ENCODE measurements at places on chromosomes 1 and 21.

DNA sequence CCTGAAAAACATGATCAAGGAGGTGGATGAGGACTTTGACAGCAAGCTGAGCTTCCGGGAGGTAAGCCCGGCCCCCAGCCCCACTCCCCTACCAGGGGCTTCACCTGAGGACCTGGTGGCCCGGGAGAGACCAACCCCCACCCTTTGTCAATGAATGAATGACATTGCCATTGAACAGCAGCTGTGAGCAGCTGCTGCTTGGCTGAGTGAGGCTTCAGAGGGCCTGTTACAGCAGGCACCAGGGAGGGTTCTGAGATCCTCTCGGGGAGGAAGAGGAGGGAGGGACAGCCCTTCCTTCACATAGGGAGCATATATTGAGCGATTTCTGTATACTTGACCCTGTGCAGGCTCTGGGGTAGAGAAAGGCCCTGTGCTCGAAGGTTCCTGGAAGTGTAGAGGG is 12.3 kb upstream of the CTRC start:
- DNase-seq = no peak

DNA sequence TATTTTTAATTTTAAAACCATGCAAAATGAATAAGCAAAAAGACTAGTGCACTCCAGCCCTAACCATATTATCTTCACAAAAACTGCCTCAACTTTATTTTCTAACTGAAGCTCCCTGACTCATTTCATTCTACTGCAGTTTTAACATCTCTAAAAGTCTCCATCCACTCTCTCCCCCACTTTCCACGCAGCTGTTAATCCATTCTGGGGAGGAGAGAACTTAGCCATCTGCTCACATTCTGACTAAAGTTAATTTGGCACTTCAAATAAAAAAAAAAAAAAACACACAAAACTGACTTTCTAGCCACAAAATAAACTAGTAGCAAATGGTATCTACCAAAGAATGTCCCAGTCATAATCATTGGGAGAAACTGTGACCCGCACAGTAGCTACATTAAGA is 5.4 kb upstream of the MYBPHL start:
- DNase-seq = no peak

GRCh38 chr1:245092638-245092976 is 62.2 kb upstream of the KIF26B start:
- no peak for DNase-seq

- peak; percentile 87 for DNase-seq
Observed at GRCh38 chr1:204431310-204432184, 19.9 kb upstream of the PPP1R15B start.

DNA sequence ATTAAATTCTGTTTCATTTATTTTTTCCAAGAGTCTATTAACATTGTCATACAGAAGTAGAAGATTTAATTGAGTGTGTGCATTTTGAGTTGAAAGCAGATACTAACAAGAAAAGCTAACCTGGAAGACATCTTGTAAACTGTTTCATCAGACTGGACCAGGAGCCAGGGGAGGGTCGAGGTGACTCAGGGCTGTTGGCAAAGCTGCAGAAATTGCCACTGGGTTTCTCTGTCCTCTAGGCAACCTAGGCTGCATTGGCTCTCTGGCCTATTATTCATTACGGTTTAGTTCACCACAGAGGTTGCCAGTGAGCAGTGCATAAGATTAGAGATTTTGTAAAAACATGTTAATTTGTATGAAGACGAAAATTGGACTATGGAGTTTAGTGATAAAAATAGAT is 27.5 kb downstream of the ERG start:
- no peak for DNase-seq

GRCh38 chr1:19735440-19736127 is 64.1 kb downstream of the TMCO4 start:
- DNase-seq = peak; percentile 67

GRCh38 chr21:43767498-43767983 is 8.6 kb downstream of the CSTB start:
- DNase-seq = no peak
